Activated T-cell treated with anti-CD3 and anti-CD28 coated beads, Interleukin-2, amount 50 U/mL, for 72 hours (primary cell): ENCODE measurements at places on chromosomes 6 and 20.

- DNase-seq, result no peak
Measured at GRCh38 chr20:14832630-14833029, 495.2 kb upstream of the FLRT3 start.

DNA sequence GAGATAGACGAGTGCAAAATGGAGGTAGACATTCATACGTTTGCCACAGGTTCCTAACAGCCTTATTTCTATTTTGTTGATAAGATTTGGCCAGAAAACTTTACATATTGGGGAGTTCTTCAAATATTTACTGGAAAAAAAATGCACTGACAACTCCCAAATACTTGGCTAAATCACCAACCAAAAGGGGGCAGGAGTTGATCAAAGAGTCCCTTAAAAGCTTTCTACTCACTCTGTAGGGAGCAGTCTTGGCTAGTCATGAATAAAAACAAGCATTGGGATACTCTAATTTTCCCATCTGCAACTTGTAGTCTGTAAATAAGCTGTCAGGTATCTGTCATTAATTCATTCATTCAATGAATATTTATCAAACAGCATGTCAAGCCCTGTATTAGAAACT is 18.4 kb downstream of the TENT5A start:
- DNase-seq, result no peak

GRCh38 chr20:59748619-59749191 is 144.4 kb downstream of the PHACTR3 start:
- no peak for DNase-seq

- DNase-seq, result no peak
Measured at GRCh38 chr20:54713727-54714126, 238.3 kb downstream of the DOK5 start.

GRCh38 chr6:84728602-84729001 is 35.8 kb downstream of the TBX18 start:
- no peak for DNase-seq

GRCh38 chr20:57048027-57048869 is 218.2 kb downstream of the BMP7 start:
- DNase-seq, result peak; percentile 24

- DNase-seq, result no peak
Measured at GRCh38 chr20:58963060-58963584, 17.9 kb upstream of the NELFCD start.

- DNase-seq, result no peak
Measured at GRCh38 chr6:3913958-3914337, 64.8 kb downstream of the FAM50B start.
